ENCODE measurements at places on chromosomes 12 and 14. TPM values are rescaled to one million over a fixed set of nuclear protein-coding genes. Genes with fewer than 3 reads are reported as not detected.

DBX2 gene
- not detected for total RNA-seq

DNA sequence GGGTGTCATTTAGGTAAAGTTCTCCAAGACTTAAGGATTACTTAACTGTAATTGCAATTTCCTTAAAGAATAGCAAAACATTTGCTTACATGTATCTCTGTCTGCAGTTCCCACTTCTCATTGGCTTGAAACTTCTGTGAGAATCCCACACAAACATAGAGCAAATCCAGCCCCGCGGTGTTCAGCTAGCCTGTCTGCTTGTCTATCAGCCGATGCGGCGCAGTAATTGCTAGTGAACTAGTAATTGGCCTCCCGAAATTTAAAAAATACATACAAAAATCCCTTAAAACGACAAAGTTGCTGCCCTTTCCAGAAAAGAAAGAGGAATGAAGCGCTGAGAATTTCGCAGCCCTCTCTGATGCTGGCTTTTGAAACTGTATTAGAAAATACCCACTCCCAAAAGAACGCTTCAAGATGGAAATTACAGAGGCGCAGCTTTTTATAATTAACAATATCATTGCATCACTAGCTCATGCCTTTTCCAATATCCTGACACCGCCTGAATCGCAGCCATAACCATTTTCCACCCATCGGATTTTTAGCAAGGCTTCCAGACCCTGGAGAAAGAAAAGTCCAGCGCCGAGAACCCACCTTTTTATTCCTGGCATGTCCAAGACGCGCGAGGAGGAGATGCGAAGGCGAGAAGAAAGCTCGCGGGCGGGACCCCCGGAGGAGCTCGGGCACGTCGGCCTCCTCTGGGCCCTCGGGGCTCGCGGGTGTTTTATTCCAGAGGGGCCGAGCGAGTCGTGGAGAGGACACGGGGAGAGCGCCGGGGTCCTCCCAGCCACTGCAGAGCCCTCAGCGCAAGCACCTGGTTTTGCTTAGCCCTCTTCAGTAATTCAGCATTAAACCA is 646 bp downstream of the FBLN5 start:
- no peak for DNase-seq

TAC3 gene
- not detected for total RNA-seq

GRCh38 chr12:102551186-102551585 is 70.8 kb upstream of the IGF1 start:
- DNase-seq = peak; percentile 30

DNA sequence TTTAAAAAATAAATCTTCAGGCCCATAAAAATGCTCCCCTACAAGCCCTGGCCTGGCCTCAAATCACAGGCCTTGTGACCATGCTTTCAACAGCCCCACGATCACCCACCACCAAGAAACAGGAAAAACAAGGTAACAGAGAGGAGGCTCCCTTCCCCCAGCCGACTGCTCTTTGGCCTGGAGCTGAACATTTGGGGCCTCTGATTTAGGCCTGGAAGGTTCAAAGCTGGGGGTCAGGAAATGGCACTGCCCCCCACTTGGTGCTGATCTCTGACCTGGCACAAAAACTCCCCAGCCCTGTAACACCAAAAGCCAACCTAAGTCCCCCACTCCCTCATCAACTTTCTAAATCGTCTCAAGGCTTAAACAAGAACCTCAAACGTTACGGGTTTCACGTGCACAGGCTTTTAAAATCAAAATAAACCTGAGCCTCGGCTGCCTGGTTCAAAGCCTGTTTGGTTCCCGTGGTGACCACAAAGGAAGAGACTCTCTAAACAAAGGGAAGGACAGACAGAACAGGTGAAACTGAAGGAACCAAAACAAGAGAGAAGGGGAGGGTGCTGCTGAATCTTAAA is 9.0 kb downstream of the ACTN1 start:
- no peak for DNase-seq

DNA sequence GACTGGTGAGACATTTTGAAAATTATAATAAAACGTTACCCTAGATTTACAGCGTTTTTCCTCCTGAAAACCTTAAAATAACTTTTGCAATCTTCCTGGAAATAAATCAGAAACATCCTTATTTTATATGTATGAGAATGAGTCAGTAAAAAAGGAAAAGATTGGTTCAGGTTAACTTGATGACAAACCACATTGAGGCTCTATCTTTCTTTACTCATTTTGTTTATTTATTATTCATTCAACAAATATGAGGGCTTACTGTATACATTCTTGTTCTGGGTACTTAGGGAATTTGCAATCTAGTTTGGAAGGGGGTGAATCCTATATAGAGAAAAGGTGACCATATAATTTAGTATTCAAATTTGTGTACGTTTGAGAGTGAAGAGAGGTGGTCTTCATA is 156.6 kb downstream of the UNC79 start:
- DNase-seq = no peak
